ENCODE measurements at places on chromosomes 12 and 14.
A peak's percentile ranks its signal among the peaks of the same experiment; 100 is the strongest.

DNA sequence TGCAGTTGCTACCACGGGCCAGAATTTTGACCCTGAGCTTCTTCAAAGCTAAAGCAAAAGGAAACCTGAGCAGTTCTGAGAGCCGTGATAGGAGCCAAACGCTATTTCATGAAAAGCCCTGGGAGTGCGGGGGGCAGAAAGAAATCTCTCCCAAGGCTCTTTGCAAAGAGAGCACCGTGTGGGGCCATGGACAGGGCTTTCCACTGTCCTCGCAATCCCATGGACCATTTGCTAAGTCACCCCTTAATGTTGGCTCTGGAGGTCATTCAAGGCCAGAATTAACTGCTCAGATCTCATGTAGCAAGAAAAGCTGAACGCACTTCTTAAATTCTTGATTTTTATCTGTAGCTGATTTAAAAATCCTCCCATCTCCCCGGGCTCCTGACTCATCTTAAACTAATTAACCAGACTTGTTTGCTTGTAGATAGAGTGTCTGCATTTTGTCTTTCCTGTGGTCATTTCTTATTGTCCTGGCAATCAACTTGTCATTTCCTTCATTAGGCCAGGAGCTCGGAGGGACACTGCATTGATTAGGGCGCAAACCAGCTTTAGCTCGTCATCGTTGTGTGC lies 24.8 kb downstream of the CLSTN3 start:
- DNase-seq: no peak

GRCh38 chr14:84234281-84234680 lies 1295.7 kb upstream of the FLRT2 start:
- DNase-seq: no peak

- no peak for DNase-seq
These were observed 207.5 kb downstream of the SPTSSA start for GRCh38 chr14:34254571-34254970.

DNA sequence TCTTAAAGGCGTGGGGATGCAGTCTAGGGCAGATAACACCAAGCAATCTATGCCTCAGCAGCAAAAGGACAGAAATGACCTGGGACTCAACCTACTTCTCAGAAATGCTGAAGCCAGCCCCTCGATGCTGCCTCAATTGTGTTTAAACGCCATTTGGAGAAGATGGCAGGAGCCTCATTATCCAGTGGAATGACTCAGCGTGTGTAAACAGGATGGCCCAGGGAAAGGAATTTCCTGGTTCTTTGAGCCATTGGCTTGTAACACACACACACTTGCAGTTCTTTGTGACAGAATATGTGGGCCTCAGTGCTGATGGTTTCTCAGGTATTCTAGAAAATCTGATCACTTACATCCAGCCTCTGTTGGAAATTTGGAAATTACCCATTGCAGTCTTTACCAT lies 154.3 kb downstream of the NTF3 start:
- no peak for DNase-seq

DNA sequence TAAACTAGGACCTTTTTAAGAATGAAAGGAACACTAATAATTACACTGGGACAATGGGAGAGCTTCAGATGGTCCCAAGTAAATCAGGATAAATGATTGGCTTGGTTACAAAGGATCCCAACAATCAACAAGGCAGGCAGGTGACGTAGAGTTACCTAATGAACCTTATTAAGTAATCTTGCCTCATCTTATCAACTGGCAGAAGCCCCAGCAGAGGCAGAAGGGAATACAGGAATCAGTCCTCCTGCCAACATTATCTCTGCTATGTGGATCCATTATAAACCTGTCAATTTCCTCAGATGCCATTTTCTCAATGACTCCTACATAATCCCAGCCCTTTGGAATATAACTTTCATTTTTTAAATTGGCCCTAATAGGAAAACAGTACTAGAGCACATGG lies 11.4 kb downstream of the DCAF5 start:
- DNase-seq: no peak

DNA sequence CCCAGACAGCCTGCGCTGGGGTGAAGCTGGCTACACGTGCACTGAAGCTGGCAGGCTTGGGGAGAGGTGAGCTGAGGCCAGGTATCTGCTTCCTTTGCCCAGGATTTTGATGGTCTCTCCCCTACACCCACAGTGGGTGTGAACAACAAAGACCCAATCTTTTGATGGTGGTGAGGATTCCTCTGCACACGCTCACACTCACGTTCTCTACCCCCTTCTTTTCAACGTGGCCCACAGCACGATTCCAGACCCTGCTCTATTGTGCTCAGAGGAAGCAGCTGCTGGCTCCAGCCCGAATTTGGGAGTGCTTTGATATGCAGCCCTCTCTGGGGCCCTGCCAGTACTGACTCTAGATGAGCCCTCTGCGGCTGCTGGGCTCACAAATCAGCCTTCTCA lies 4.9 kb downstream of the CD9 start:
- no peak for DNase-seq

- no peak for DNase-seq
These were observed 42.8 kb upstream of the WNK1 start for GRCh38 chr12:709455-710020.

DNA sequence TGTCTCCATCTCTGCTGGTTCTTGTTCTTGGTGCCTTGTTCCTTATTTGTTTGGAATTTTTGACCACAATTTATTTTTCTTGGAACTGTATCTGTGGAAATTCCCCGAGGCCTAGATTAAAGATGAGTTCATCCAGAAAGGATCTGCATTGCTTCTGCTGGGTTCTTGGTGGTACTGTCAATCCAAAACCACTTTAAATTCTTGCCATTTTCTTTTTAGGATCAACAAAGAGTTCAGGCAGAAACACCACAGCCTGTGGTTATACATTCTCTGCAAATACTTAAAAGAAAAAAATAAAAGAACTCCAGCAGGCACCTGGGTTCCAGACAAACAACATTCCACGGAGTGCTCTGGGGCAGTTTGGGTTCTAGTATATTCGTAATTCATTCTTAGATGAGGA lies 6.0 kb upstream of the VAMP1 start:
- no peak for DNase-seq

- DNase-seq: no peak
These were observed 167.5 kb downstream of the BTG1 start for GRCh38 chr12:91978143-91978542.

- no peak for DNase-seq
These were observed 57.9 kb downstream of the SLCO1A2 start for GRCh38 chr12:21276826-21277225.

DNA sequence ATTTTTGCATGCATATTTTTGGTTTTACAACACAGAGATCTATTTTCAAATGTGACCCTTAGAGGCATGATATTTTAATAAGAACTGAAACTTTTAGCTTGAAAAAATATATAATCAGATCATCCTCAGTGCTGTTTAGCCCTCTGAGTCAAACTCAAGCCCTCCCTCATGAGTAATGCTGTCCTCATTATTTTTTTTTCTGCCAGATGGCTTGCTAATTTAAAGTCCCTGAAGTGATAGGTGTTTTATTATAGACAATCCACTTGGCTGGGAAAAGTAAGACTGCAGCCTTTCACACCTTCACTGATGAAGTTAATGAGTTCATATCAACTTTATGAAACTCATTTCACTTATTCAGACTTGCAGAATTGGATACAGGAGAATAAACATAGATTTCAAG lies 227.7 kb downstream of the SLC16A7 start:
- no peak for DNase-seq

- no peak for DNase-seq
These were observed 495.4 kb upstream of the SEL1L start for GRCh38 chr14:82029038-82029437.

DNA sequence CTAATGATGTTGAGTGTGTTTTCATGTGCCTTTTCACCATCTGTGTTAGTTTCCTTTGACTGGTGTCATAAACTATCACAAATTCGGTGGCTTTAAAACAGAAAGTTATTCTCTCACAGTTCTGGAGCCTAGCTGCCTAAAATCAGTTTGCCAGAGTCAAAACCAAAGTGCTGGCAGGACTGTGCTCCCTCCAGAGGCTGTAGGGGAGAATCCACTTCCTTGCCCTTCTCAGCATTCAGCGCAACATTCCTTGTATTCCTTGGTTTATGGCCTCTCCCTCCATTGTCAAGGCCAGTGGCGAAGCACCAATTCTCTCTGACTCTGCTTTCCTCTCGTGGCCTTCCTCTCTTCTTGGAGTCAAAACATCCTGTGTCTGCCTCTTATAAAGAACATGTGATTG lies 174.2 kb upstream of the PDE3A start:
- DNase-seq: no peak

DNA sequence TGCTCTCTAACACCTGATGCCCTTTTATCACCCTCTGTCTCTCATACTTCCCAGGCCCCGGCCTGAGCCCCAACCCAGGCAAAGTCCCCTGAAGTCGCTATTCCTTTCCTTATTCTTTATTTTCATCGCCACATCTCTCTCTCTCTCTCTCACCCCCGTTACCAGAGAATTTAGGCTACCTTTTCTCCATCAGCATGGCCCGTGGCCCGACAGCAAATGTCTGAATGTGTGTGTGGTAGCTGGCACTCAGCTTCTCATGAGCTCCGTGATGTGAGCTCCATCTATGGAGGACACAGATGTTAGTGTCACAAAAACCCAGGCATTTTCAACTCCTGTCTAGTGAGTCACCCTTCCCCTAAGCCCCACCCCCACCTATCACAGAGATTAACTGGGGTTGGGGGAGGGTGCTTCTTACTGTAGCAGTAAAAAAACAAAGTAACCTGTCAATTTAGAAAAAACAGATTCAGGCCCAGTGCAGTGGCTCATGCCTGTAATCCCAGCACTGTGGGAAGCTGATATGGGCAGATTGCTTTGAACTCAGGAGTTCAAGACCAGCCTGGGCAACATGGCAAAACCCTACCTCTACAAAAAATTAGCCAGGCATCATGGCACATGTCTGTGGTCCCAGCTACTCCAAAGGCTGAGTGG lies 53.8 kb downstream of the VCPKMT start:
- DNase-seq: peak; percentile 95

DNA sequence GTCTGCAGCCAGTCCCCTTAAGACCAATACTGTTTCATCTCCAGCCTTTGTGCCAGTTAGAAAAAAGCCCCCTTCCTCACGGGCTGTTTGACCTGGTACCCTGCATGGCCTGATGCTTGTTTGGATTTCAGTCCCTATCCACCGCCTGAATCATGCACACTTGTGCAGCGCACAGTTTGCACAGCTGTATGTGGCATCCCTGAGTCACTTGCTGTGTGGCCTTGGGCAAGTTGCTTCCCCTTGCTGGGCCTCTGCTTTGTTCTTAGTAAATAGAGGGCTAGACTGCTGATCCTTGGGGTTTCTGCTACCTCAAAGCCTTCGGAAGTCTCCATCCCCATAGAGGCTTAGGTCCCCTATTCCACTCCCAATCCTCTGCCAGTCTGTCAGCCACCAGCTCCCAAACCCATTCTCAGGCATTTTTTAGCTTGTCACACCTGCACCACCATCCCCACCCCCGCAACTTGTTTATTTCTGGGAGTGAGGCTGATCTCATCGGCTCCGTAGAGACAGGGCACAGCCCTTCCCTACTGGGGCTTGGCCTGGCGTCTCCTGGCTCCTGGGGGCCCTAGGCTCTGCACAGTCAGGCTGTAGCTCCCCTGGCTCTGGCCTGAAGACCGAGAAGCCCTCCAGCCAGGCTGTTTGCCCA lies 8.8 kb downstream of the KRT80 start:
- DNase-seq: no peak

GRCh38 chr12:21456291-21456780 lies 18.9 kb downstream of the PYROXD1 start:
- DNase-seq: peak; percentile 84

GRCh38 chr12:93624595-93625294 lies 52.3 kb downstream of the SOCS2 start:
- peak; percentile 13 for DNase-seq

DNA sequence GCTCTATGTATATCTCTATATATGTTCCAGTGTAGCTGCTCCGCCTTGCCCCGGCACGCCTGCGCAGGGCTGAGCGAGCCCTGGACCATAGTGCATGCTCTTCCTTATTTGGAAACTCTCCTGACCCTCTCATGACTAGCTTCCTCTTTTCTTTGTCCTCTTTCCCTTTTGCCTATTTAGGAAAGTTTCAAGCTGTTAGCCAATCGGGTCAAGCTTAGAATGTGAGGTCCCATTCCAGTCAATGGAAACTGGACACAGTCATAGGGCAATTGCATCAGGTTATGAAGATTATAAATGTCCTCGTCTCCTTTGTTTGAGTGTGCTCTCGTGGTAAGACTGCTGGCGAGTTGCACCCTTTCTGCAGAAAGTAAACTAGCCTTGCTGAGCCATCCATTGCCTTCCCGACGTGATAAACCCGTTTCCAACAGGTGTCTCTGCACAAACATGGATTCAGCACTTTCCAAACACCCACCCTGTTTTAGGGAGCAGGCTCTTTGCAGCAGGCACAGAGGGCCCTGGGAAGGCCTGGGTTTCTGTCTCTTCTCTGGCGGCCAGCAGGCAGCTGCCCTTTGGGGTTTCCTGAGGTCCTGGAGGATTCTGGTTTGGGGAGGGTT lies 30.9 kb downstream of the CCDC92 start:
- no peak for DNase-seq

DNA sequence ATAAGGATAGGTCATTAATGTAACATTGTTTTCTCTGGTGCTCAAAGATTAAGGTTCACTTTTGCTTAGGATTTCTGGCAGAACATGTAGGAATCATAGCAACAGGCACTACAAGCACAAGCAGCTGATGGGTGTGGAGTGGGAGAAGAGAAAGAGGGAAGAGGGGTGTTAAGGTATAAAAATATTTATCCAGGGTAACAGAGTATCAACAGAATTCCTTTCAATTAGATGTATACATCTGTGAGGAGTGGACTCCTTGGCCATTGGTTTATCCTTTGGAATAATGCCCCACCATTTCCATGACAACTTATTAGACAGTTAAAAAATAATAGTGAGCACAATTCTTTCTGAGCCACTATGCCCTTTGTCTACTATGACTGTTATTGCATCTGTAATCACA lies 388.3 kb upstream of the DDHD1 start:
- no peak for DNase-seq

- DNase-seq: no peak
These were observed 182.3 kb downstream of the SLC41A2 start for GRCh38 chr12:104775731-104776231.

DNA sequence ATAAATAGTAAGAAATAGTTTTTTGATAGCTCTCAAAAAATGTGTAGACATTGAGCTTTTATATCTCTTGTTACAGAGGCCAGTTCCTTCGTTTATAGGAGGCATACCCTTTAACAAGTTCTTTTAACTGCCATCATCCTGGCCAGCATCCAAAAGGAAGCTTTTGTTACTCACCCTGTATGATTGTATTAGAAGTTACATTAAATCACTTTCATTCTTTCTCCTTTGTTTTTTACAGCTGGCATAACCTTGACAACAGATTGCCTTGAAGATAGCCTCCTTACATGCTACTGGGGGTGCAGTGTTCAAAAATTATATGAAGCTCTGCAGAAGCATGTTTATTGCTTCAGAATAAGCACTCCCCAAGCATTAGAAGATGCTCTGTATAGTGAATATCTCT lies 20.1 kb downstream of the CGRRF1 start:
- DNase-seq: no peak
